ACHN (cell line): ENCODE measurements at places on chromosomes 11 and 22.

DNA sequence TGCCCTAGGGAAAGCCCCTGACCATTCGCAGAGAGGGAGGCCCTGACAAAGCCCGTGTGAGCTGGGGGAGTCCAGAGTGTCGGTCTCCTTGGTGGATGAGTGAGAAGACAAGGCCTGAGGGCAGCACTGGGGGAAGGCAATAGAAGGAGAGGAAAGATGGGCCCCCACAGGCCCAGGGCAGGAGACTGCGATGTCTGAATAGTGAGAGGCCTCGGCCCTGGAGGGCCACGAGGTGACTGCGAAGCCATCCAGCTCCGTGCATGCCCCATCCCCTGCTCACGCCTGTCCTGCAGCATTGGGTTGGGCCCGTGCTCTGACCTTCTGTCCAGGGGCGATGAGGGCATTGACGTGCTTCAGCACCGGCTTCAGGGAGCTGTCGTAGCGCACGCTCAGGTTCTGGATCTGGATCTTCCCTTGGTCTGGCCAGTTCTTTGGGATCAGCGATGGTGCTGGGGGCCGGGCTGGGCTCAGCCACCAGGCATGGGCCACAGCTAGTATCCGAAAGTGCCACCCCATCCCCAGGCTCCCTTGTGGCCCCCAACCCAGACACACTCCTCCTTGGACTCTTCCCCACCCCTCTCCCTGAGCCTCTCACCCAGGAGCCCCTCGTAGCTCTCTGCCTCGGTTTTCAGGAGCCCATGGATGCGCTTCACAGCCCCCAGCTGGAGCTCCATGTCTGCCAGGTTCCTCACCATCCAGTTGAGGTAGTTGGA lies 8.3 kb upstream of the KCNJ11 start:
- DNase-seq = no peak

- no peak for DNase-seq
These were observed 919.2 kb upstream of the FAT3 start for GRCh38 chr11:91305402-91305801.

GRCh38 chr22:31630331-31631329 lies 31.4 kb downstream of the PISD start:
- DNase-seq = peak; percentile 79

DNA sequence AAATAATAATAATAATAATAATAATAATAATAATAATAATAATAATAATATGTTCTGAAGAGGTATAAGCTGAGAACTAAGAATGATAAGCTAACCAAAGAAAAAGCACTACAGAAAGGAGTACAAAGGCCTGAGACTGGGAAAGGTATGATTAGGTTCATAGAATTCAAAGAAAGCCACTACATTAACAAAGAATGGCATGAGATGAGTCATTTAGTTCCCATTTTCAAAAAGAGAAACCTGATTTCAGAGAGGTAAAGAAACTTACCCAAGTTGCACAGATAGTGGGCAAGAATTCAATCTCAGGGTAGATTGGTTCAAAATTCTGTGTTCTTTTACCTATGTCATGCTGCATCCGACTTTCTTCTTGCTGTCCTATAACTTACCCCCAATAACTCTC lies 350.9 kb downstream of the TTC28 start:
- no peak for DNase-seq

- DNase-seq = no peak
These were observed 104.9 kb downstream of the VPREB1 start for GRCh38 chr22:22349455-22349836.

DNA sequence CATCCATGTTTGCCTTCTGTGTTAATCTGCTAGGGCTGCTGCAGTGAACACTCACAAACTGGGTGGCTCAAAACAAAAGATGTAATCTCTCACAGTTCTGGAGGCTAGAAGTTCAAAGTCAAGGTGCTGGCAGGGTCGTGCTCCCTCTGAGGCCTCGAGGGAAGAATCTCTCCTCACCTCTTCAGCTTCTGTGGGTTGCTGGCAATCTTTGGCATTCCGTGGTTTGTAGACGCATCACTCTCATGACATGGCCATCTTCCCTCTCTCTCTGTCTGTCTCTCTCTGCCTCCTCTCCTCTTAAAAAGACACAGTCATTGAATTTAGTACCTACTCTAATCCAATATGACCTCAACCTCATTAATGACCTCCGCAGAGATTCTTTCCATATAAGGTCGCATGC lies 78.8 kb downstream of the TSPAN18 start:
- DNase-seq = peak; percentile 15

GRCh38 chr11:83122050-83122449 lies 34.9 kb upstream of the PCF11 start:
- no peak for DNase-seq

- no peak for DNase-seq
These were observed 200.6 kb downstream of the ARHGAP42 start for GRCh38 chr11:100887659-100888058.

DNA sequence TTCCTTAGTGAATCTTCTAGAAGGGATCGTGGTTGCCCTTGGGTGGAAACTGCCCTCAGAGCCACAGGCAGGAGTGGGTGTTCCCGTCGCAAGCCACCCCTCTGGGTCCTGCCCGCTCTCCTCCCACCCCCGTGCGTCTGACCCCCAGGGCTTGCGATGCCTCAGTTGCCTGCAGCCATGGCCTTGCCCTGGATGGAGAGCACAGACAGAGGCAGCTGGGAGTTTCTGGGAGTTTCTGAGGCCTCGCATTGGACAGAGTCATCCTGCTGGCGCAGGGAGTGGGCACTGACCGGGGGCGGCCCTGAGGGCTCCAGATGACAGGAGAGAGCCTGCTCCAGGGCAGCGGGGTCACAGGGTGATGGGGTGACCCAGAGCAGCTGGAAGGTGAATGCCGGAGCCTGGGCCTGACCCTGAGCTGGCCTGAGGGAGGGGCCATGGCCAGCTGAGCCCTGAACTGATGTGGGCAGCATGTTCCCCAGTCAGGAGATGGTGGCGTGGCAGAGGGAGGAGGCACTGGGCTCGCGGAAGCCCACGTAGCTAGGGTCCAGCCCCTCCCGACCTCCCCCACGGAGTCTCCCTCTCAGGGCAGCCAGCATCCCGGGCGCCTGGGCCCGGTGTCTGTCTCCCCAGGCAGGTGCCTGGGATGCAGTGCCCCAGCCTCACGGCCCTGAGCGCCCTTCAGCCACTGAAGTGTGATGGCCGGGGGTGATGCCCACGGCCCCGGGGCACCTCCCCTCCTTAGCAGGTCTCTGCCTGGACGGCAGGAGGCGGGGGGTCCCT lies 1236.2 kb downstream of the BRD1 start:
- DNase-seq = no peak

DNA sequence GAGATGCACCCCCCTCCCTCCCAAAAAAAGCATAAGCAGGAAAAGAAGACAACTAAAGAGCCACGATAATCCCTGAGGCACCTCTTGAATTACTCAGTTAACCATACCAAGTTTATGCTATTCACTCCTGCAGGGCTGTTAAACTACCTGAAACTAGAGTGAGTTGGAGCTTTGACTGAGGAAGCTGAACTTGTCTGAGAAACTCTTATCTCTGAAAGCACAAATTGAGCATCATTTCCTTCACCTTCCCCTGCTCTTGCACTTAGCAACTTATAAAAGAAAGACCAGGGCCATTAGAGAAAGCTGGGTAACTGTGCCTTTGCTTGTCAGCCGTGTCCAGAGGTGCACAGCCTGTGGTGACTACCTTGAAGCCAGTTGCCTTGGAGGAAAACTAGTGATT lies 745.6 kb downstream of the NELL1 start:
- DNase-seq = no peak

DNA sequence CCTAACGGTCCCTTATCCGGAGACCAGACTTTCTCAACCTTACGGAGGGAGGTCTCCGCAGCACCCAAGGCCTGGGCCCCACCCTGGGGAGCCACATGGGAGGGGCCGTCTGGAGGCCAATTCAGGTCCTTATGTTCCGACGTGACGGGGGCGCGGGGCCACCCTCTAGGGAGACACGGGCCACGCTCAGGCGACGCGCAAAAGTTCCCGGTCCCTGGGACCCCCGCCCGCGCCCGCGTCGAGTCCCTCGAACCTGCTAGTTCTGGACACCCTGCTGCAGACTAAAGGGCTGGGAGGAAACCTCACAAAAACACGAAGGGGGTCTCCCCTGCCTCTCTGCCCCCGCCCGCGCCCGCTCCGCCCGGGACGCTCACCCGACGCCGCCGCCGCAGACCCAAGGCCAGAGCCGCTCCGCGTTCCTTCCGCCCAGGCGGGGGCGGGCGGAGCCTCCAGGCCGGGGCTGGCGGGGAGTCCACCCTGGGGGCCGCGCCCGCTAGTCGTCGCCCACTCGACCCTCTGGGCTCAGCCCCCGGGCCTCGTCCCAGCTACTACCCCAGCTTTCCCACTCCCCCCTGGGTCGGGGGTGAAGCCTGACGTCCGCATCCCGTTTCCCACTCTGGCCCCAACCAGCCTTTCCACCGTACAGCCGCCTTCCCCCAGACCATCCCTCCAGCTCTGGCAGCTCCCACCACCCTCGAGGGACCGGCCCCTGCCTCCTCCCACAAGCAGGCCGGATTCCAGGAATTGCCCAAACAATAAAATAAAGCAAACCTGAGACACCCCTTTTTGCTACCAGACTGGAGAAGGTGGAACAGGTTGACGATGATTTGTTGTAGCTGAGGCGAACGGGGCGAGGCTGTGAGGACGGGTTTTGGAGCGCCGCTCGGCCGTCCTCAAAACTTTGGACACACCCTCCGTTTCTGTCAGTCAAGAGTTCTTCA lies 2.7 kb downstream of the RNH1 start:
- no peak for DNase-seq

DNA sequence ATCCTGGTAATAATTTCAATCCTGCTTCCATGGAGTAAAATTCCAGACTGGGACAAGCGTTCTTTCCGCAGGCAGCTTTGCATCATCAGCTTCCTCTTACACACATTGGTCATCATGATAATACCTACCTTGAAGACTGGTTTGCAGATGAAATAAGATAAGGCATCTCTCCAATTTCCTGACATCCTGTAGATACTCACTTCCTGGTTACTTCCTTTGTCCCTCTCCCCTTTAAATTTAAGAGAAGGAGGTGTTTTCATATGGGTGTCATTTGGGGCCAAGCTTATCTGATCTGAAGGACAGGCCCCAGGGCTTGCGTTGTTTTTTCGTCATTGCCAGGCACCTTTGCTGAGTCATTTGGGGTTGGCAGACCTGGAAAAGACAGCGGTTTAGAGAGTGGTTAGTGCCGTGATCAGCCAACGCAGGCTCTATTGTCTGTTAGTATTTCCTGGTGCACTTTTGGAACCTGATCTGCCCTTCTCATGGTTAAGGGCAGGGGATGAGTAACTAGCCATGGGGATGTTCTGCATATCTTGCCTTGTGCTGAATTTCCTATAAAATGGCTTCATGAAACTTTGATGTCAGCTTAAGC lies 24.1 kb downstream of the GRAMD1B start:
- DNase-seq = no peak

GRCh38 chr11:132859306-132859705 lies 673.0 kb downstream of the OPCML start:
- DNase-seq = no peak

- DNase-seq = peak; percentile 97
These were observed 3.0 kb downstream of the C11orf68 start for GRCh38 chr11:65915821-65916251.

- no peak for DNase-seq
These were observed 12.8 kb downstream of the UFD1 start for GRCh38 chr22:19466126-19466716.

DNA sequence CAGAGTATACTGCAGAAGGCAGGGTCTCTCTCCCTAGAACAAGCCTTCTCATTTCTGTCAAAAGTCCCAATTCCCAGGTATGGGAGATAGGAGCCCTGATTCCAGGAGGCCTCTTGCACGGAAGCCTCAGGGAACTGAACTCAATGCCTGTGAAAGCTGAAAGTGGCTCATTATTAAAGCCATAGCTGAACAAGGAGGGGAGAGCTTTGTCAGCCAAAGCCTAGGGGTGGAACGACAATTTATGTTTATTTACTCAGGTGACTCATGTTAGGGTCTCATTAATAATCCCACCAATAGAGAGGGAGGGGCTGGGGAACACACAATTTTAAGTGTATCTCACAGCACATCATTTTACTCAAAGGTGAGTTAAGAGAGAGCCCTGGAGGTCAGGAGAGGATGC lies 44.9 kb downstream of the DSCAML1 start:
- DNase-seq = no peak

GRCh38 chr11:48228761-48229160 lies 12.2 kb downstream of the OR4B1 start:
- no peak for DNase-seq

- DNase-seq = no peak
These were observed 615 bp downstream of the POLD4 start for GRCh38 chr11:67352546-67353316.

- DNase-seq = no peak
These were observed 105.8 kb downstream of the SERGEF start for GRCh38 chr11:17907046-17907445.

GRCh38 chr11:109490953-109491635 lies 69.1 kb downstream of the C11orf87 start:
- DNase-seq = no peak

GRCh38 chr11:16986434-16987204 lies 27.6 kb downstream of the PLEKHA7 start:
- DNase-seq = no peak

DNA sequence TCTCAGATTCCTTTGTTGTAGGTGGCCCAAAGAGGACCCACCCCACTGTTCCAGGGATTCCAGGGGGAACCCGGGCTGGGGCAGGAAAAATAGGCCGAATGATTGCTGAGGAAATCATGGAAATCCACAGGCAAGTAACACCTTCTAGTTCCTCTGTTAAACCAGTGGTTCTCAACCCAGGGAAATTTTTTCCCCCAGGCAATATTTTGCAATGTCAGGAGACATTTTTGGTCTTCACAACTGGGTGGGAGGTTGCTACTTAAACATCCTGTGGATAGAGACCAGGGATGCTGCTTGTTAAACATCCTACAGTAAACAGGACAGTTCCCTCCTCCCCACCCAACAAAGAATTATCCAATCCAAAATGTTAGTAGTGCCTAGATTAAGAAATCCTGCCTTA lies 84.7 kb downstream of the BTBD10 start:
- no peak for DNase-seq

- DNase-seq = no peak
These were observed 210.8 kb downstream of the PGR start for GRCh38 chr11:100918551-100919500.

DNA sequence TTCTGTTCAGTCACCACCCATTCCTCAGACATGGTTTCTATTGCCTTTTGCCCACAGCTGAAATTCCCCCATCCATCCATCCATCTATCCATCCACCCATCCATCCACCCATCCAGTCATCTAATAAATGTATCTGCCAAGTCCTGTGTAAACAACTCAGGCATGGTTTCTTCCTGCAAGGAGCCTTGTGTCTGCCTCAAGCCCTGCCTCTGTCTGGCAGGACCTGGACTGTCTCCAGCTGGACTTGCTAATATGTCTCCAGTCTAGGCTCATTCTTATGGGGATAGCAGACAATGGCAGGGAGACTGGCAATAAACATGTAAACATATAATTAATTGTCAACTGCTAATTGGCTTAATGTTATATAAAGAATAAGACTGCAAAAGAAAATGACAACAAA lies 64.7 kb upstream of the AMPD3 start:
- DNase-seq = no peak
